ENCODE measurements at places on chromosomes 4 and X. TPM values are rescaled to one million over a fixed set of nuclear protein-coding genes. Genes with fewer than 3 reads are reported as not detected.

CXCL11 gene
- not detected for total RNA-seq

ETDB gene
- not detected for total RNA-seq

AADAT gene
- total RNA-seq: 2.4 TPM

OPN1MW gene
- total RNA-seq: not detected

SCRG1 gene
- 8.4 TPM for total RNA-seq

HSFX1 gene
- total RNA-seq: 0.98 TPM

DIPK2B gene
- total RNA-seq: 7.1 TPM

DUSP9 gene
- total RNA-seq: 0.12 TPM

FAM241A gene
- 2.6 TPM for total RNA-seq

LGI2 gene
- 18.4 TPM for total RNA-seq

PRR32 gene
- total RNA-seq: not detected

GPRIN3 gene
- 15.2 TPM for total RNA-seq

PNMA6A gene
- total RNA-seq: 0.98 TPM

SPACA5 gene
- not detected for total RNA-seq

PCDH7 gene
- total RNA-seq: 42.8 TPM

TRIM60 gene
- total RNA-seq: not detected

TEX13A gene
- not detected for total RNA-seq

NKRF gene
- 8.3 TPM for total RNA-seq

AGA gene
- 38.9 TPM for total RNA-seq

UGT2B11 gene
- 26.2 TPM for total RNA-seq

MAGEE2 gene
- total RNA-seq: 0.43 TPM

ALAS2 gene
- total RNA-seq: 0.78 TPM

ITIH6 gene
- total RNA-seq: not detected

APLN gene
- 0.20 TPM for total RNA-seq

UCP1 gene
- not detected for total RNA-seq

SPANXC gene
- not detected for total RNA-seq

DCAF12L1 gene
- 8.6 TPM for total RNA-seq

ERAS gene
- not detected for total RNA-seq

UGT2B10 gene
- 10.2 TPM for total RNA-seq

RAB9B gene
- 5.7 TPM for total RNA-seq

ASMT gene
- not detected for total RNA-seq
